ENCODE measurements at places on chromosomes 7 and 10.

GRCh38 chr7:29019896-29020295, 61.8 kb upstream of the TRIL start:
- no peak for DNase-seq

DNA sequence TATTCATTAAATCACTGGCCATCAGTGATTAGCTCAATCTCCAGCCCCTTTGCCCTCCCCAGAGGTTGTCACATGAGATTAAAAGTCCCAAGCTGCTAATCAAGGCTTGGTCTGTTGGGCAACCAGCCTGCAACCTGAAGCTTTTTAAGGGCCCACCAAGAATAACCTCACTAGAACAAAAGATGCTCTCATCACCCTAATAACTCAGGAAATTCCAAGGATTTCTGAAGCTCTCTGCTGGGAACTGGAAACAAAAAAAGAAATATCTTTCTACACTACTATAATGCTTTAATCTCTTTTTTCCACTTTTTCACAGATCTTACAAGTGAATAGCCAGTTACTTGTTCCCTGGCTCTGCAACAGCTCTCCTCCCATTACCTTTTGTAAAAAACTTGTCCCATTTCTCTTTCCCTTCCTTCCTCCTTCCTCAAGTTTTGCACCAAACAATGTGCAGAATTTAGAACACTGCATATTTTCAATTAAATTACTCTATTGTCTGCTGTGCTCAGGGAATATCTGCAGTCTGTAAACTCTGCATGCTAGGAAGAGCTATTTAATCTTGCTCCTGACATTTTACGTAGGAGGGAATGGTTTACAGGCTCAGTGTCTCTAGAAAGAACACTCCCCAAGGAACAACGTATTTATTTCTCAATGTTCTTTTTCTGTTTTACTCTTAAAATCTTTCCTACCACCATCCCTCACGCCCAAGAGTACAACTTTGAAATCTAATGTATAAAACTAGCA, 169.1 kb downstream of the IMMP2L start:
- DNase-seq = no peak

DNA sequence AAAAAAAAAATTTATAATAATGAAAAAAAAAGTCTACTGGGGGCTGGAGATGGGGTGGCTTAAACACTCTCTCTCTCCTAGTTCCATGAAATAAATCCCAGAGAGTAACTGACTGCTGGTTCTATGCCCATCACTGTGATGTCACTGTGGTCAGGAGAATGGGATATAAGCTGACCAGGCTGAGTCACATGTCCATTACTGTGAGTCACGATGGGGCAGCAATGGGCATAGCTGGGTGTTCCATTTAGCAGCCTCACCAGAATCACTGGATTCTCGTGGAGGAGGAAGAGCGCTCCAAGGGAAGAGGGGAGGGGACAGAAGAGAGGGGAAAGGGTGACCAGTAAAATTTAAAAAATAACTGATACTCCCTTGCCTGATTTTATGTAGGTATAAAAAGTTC, 37.1 kb downstream of the MASTL start:
- no peak for DNase-seq

DNA sequence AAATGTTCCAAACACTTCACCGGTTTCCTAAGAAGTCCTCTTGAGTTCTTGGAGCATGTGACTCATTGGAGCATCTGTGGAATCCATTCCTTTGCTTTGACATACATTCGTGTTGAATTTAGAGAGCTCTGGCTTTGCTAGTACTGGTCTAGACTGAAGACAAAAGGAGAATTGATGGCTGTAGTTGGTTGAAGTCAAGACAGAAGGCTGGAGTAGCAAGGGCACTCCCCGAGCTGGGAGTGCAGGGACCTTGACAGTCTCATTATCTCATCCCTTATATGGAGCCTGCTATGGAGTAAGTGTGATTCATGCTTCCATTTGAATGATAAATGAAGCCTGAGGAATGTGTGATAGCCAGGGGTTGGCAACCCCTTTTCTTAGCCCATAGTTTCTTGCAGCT, 1249.1 kb downstream of the TYW1 start:
- no peak for DNase-seq

DNA sequence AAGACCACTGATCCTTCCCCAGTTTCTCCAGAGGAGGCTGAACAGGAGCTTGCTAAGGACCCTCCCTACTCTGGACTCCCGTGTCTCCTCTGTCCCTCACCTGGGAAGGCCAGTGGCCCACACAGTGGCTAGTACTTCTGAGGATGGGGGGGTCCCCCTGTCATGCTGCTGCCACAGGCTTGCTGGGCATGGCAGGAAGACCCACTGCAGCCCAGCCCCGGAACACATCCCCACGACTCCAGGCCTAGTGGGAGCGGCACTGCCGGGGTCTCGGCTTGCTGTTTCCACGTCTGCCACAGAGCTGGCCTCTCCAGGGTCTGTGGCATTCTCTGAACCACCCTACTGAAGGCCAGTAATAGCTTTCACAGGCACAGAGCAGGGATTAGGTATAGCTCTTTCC, 25.9 kb upstream of the NPFFR1 start:
- no peak for DNase-seq

DNA sequence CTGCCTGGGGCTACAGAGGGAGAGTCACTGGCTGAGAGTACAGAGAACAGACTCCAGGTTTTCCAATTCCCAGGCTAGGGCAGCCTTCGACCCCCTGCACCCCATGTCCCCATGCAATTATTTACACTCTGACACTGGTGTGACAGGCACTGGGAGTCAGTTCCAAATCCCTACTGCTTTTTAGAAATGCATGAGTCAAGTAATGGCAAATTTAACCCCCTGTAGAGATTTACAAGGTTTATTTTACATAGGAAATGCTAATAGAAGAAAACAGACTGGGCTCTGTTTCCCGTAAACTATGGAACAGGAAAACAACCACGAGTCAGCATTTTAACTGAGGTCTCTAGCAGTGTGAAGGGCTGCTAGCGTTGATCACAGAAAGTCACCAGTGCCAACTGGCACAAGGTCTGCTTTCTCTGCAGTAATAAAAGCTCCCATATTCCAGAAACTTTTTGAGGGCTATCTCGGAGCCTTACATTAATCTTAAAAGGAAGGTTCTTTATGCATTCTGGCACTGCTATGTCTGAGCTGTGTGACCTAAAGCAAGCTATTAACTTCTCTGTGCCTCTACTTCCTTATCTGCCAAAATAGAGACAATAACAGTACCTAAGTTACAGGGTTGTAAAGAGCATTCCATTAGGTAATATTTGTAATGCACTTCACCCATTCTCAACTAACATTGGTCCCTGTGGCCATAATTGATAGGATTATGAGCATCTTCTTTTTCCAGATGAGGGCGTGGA, 28.2 kb downstream of the NOD1 start:
- DNase-seq = no peak

DNA sequence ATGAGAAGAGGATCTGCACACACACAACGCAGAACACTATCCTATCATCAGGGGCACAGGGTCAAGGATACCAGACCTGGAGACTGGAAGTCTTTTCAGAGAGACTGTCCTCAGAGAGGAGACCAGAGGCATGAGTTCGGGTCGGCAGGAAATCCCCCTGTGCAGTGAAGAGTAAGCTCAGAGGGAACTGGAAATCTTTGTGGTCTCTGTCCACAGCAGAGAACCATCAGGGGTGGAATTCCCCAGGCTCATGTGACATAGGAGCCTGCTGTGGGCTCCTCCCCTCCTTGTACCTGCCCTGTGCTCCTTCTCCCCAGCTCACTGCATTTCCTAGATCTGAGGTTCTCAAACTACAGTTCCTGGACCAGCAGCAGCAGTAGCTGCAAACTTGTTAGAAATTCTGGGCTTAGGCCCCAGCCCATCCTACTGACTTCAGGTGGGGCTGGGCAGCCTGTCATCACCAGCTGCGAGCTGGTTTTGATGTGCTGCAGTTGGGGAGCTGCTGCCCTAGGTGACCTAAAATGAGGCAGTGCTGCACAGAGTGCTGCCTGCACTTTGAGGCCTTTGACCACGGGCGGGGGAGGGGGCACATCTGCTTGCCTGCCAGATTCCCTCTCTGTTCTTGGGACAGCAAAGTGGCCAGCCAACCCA, 2.4 kb downstream of the ZMIZ2 start:
- DNase-seq = no peak

DNA sequence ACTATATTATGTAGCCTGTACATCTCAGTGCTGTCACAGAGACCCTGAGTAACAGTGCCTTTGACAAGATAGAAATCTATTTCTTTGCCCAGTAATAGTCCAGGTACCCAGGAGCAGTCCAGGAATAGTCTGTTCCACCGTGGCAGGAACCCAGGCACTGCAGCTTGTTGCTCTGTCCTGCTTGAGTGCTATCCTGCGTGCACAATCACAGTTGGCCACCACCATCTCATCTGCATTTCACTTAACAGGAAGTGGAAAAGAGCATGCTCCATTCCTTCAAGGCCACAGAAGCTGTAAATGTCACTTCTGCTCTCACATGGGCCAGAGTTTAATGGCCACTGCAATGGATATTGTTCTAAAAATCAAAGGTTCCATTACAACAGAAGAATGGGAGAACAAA, 61.5 kb upstream of the PRR15 start:
- no peak for DNase-seq

- no peak for DNase-seq
These were observed 99.1 kb downstream of the SND1 start for GRCh38 chr7:127751062-127751461.

DNA sequence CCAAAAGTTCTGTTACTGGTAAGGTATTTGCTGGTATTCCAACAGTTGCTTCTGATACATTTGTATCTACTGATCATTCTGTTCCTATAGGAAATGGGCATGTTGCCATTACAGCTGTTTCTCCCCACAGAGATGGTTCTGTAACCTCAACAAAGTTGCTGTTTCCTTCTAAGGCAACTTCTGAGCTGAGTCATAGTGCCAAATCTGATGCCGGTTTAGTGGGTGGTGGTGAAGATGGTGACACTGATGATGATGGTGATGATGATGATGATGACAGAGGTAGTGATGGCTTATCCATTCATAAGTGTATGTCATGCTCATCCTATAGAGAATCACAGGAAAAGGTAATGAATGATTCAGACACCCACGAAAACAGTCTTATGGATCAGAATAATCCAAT, 131.0 kb downstream of the AASS start:
- no peak for DNase-seq

- DNase-seq = no peak
These were observed at the start of gene MUC3A for GRCh38 chr7:100949227-100949932. Gene MUC3A, plus strand, starts transcription at chr7:100949534. Its CDS starts 91 bp downstream, at chr7:100949625.

- no peak for DNase-seq
These were observed 71.5 kb downstream of the EVX1 start for GRCh38 chr7:27314111-27314510.

DNA sequence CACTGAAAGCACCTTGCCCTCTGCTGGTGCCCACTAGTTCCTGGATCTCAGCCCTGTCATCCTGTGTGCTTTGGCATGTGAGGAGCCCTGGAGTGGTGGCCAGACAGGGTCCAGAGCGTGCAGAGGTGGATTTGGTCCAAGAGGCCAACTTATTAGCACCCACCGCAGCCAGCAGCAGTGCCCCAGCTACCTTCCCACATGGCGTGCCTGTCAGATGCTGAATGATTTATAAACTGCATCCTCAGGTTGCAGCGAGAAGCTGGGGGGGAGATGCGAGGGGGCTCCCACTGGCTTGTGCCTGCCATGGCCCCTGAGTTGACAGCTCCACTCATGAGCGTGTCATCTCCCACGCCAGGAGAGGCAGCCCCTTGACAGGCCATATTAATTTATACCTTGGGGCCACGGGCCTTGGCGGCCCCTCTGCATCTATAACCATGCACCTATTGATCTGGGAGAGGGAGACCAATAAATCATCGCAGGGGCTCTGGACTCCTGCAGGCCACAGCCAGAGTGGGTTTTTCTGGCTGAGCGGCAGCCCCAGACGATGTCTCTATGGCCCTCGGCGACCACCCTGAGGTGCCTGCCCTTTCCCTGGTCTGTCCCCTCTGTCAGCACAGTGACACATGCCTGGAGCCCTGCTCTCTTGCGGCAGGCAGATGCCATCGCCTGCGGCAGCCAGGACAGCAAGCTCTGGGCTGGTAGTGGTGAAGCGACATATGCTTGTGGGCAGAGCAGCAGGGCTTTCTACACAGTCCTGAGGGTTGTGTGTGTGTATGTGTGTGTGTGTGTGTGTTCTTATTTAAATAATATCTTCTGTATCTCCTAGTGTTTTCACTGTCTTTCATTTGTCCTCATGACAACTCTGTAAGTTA, 120.8 kb downstream of the CDH23 start:
- no peak for DNase-seq

GRCh38 chr7:134599371-134599770, 47.3 kb upstream of the BPGM start:
- no peak for DNase-seq

- no peak for DNase-seq
These were observed 20.0 kb downstream of the CUBN start for GRCh38 chr10:17109475-17110207.

DNA sequence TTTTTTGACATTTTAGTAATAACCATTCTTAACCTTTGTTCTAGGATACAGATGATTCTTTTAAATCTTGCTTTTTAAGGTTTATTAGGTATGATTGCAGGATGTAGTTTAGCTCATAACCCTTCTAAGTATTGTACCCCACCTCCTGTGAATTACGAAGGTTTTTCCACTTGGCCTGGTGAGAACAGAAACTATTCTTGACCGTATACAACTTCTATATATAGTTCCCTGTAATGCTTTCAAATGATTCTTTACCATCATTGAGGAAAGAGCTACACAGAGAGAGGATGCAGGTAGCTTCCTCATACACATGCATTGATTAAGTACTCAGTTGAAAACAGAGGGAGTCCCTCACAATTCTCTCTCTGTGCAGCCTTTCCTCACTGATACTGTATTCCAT, 86.3 kb downstream of the PALS2 start:
- DNase-seq = no peak

- no peak for DNase-seq
These were observed 40.5 kb upstream of the ACSL5 start for GRCh38 chr10:112333452-112333851.

DNA sequence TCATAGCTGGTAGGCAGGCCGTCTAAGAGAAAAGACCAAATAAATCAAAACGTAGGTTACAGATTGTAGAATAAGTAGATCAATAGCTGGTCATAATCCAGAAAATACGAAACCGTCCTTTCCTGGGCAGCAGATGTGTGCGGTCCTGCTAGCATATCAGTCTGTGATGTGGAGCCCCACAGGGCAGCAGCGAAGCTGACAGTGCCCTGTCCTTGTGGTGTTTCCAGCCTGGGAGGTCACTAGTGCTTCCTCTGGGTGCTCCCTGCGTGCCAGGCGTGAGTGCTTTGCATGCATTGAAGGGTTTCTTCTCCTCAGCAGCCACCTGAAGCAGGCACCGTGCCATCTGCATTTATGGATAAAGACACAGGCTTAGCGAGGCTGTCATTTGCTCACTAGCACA, 41.7 kb downstream of the IL15RA start:
- DNase-seq = no peak

GRCh38 chr10:71070741-71071140, 141.6 kb upstream of the UNC5B start:
- DNase-seq = no peak

- no peak for DNase-seq
These were observed 75.0 kb downstream of the LHPP start for GRCh38 chr10:124536496-124537050.

- DNase-seq = no peak
These were observed 335.7 kb downstream of the GPR37 start for GRCh38 chr7:124429923-124430322.

GRCh38 chr7:48962821-48963505, 38.6 kb downstream of the CDC14C start:
- no peak for DNase-seq

- DNase-seq = no peak
These were observed 367.8 kb downstream of the PPP1R3A start for GRCh38 chr7:113550966-113551365.

- DNase-seq = no peak
These were observed 76.4 kb downstream of the CELF2 start for GRCh38 chr10:11093771-11094736.
